ENCODE measurements at places on chromosomes 6 and 20.
A peak's percentile ranks its signal among the peaks of the same experiment; 100 is the strongest.

- DNase-seq, result no peak
Observed at GRCh38 chr20:21006611-21007010, 99.5 kb downstream of the LINC00237 start.

- DNase-seq, result peak; percentile 50
Observed at GRCh38 chr20:1434571-1435336, 31.9 kb downstream of the NSFL1C start.

GRCh38 chr6:20900389-20901160 lies 366.3 kb downstream of the CDKAL1 start:
- DNase-seq, result no peak

DNA sequence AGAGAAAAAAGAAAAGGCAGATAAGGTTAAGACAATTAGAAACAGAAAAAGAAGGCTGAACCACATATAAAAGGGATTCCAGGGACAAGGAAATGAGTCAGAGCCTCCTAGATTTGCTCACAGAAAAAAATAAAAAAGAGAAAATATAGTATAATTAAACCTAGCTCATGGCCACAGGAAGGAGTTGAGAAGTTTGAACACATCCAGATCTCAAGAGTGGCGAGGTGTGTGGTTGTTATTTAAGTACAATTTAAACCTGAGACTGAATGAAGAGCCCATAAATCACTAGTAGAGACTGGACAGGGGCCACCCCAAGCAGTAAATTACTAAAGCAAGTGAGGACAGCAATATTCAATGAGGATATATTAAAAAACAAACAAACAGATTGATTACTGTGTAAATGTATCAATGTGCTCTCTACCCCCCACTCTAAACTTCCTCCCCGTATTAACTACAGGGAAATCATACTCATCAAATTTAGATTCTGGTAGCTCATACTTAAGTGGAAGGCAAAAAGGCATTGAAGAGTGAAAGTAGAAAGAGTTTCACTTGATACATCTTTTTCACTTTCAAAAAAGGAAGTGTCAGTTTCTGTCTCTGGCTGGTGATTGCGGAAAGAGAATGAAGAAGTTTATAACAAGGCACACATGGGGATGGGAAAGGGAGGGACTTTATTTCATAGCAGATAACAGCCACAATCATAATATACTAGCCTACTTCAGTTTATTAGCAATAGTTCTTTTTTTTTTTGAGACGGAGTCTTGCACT lies 49.3 kb upstream of the SCAF8 start:
- peak; percentile 53 for DNase-seq

DNA sequence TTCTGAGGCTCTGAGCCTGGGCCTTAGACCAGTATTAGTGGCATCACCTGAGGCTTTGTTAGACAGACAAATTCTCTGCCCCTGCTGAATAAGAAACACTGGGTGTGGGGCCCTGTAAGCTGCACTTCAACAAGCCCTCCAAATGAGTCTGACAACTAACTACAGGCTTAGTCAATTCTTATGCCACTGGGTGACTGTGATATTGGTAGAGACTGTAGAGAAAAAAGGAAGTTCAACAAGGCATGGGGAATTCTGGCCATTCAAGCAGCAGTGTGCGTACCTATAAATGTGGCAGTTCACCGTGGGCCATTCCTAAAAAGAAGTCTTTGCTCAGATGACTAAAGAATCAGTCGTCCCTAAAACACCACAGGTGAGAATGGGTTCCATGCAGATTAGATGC lies 82.7 kb downstream of the MDN1 start:
- DNase-seq, result no peak

DNA sequence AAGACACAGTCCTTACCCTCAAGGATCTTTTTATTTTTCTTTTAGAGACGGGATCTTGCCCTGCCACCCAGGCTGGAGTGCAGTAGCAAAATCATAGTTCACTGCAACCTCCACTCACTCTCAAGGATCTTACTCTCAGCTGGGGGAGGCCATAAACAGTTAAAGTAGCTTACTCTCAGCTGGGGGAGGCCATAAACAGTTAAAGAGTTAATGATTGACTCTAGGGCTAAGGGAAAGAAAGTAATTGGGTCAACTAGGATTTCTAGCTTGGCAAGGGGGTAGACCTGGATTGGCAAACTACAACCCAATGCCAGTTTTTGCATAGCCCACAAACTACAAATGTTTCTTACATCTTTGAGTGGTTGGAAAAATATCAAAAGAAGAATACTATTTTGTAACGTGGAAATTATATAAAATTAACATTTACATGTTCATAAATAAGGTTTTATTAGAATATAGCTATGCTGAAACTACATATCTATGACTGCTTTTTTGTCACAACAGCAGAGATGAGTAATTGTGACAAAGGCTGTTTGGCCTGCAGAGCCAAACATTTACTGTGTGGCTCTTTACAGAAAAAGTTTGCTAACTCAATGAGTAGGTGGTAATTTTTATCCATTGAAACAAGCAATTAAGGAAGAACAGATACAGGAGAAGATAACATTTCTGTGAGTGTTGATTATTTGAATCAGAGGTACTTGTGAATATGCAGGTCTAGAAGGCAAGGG lies 46.4 kb downstream of the PTPRA start:
- no peak for DNase-seq

- no peak for DNase-seq
Observed at GRCh38 chr6:33419580-33420490, at the start of gene SYNGAP1. SYNGAP1 (plus strand) TSS chr6:33420065; CDS start chr6:33420265, 200 bp downstream.

DNA sequence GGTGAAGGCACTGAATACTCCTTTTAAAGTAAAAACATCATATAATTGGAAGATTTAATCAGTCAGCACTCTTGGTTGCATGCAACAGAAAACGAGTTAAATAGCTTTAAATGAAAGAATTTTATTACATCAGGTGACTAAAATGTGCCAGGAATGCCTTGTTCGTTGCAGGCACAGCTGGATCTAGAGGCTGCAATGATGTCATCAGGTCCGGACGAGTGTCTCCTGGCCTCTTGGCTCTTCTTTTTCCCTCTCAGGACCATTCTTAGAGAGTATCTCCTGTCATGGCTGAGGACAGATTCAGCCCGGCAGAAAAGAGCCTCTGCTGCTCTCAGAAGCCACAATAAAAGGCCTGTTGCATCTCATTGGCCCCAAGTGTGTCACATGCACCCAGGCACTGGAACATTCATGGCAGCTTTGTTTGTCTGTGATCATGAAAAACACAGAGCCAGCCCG lies 510.7 kb upstream of the SULF2 start:
- no peak for DNase-seq

GRCh38 chr6:38818691-38819090 lies 103.6 kb downstream of the DNAH8 start:
- DNase-seq, result no peak

DNA sequence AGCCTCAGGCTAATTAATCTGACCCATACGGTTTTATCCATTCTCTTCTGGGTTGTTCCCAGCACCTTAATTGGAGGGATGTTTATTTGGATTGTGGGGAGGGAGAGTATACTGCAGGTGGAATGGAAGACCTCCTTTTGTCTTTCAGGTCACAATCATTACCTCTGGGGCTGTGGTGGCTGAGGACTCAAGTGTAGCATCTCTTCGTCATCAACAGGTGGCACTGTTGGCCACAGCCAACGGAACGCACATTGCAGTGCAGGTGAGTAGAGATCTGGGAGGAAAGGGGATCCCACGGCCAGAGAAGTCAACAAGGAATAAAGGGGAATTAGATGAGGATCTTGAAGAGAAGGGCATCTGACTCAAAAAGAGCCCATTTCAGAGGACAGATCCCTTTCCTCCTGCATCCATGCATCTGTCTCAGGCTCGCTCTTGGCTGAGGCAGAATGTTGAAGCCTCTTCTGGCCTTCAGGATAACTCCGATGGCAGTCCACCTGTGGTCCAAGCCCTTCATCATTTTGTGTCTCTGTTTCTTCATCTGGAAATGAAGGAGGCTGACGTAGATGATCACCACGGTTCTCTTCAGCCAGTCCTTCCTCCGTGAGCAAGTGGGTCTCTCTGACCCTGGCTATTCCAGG lies 3.2 kb upstream of the DEF6 start:
- DNase-seq, result no peak

DNA sequence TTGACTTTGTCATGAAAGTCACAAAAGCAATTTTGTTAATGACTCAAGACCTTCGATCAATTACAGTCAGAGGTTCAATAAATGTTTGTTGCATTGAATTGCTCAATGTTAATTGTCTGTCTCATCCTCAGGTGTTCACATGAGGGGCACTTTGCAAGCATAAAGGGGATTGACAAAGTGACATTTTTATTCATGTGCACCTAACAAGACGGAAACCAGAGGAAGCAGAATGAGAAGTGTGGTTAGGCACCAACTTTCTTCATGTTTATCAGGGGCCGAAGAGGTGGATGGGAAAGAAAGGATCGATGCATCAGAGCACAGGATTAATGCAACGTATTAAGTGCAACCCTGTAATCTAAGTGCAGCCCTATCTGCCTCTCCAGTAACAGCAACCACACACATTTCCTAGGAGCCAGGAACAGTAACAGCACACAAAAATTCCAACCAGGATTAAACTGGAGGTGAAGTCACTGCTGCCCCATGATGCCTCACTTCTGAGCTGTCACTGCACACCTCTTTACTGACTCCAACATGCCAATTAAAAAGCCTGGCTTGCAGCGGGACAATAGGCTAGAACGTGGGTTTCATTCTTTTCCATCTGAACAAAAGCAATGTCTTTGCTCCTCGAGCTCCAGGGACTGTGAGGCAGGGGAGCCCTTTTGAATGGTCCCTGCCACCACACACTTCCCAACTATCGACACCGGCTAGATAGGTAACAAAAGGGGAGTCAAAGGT lies 262.7 kb downstream of the CD83 start:
- no peak for DNase-seq

DNA sequence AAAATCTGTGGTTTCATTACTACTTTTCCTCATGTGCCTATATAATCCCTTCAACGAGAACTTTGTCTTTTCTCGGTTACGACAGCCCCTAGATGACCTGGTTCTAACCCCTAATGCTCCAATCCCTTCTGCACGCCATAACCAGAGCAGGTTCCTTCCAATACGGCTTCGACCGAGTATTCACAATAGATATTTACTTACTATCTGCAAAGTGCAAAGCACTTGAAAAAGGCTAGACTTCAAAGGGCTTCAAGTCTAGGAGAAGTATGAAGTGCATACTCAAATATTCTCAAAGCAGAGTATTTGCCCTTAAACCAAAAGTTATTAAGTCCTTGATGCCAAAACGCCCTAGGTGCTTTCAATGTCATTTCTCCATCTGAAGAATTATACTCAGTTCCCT lies 63.4 kb upstream of the NHSL1 start:
- DNase-seq, result no peak

- DNase-seq, result no peak
Observed at GRCh38 chr6:156862711-156863110, 85.5 kb downstream of the ARID1B start.

GRCh38 chr6:100946021-100946540 lies 65.0 kb upstream of the ASCC3 start:
- DNase-seq, result no peak

GRCh38 chr6:37727996-37728395 lies 30.3 kb upstream of the MDGA1 start:
- DNase-seq, result no peak

GRCh38 chr6:146923205-146923833 lies 280.9 kb upstream of the STXBP5 start:
- DNase-seq, result no peak

- DNase-seq, result no peak
Observed at GRCh38 chr6:101085327-101085726, 204.2 kb upstream of the ASCC3 start.

DNA sequence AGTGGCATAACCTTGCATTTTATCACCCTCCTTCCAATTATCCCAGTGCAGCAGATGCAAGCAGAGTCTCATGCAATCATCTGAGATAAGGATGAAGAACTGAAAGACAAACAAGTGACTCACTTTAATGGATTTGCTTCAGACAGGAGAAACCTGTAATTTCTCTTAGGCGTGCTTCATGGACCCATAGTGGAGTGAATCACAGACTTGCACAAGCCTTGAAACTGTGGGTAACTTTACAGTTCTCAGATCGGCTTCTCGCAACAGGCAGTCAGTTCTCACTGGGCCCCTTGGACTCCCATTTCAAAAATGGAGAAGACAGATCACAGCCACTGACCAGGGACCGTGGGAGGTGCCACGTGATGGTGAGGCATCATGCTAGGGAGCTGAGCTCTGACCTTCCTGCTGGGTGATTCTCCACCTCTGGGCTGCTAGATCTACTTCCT lies at the start of gene ADGRF4:
Gene ADGRF4, plus strand, starts transcription at position 239 of the 446 bp plus-strand sequence. CDS start 8,666 bp downstream, outside the sequence.
- DNase-seq, result no peak

- DNase-seq, result peak; percentile 38
Observed at GRCh38 chr6:23533944-23534343, 592.1 kb upstream of the NRSN1 start.

DNA sequence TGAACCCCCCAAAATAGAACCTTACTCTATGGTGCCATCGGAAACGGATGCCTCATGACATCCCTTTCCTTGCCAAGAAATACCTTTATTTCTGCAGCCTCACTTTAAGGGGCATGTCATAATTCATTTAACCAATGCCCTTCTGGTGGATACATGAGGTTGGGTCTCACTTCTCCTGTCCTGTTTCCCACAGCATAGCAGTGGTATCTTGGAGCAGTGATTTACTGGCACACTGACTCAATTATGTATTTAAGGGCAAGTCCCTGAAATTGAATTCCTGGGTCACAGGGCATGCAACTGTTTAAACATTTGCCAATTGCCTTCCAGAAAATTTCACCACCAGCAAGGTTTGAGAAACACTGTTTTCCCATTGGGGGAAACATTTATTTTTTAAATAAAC lies 639 bp upstream of the LBP start:
- DNase-seq, result no peak

DNA sequence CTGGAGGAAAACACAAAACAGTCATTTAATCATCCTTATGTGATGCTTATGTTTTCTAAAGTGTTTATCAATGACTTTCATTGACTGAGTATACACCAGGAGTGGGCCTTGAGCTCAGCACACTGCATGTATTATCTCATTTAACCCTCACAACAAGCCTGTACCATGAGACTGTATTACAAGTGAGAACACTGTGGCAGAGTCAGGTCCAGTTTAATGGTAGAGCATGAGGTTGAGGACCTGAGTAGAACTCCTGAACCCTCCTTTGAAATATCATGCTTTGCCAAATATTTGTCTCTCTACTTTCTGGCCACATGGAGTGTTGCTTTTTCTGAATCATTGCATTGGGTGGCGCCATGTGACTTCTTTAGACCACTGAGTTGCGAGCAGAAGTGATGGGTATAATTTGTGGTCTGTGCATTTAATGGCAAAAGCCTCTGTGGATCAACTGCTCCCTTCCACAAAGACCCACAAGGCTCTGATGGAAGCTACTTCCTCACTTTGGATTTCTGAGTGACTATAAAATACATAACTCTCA lies 65.0 kb upstream of the SIRPG start:
- DNase-seq, result no peak

- no peak for DNase-seq
Observed at GRCh38 chr6:117615750-117616390, 13.6 kb upstream of the GOPC start.

- no peak for DNase-seq
Observed at GRCh38 chr6:91860541-91861335, 1273.9 kb upstream of the MAP3K7 start.

GRCh38 chr20:63653041-63653973 lies at the start of gene STMN3:
STMN3 (minus strand) TSS chr20:63653424; CDS start chr20:63653345, 79 bp downstream.
- peak; percentile 54 for DNase-seq

- DNase-seq, result peak; percentile 30
Observed at GRCh38 chr20:1536893-1537730, 20.4 kb downstream of the SIRPD start.

GRCh38 chr6:23413327-23414050 lies 712.5 kb upstream of the NRSN1 start:
- no peak for DNase-seq

Measured in pons (tissue), 1 donor.